ENCODE measurements at places on chromosomes 12 and 14.

DNA sequence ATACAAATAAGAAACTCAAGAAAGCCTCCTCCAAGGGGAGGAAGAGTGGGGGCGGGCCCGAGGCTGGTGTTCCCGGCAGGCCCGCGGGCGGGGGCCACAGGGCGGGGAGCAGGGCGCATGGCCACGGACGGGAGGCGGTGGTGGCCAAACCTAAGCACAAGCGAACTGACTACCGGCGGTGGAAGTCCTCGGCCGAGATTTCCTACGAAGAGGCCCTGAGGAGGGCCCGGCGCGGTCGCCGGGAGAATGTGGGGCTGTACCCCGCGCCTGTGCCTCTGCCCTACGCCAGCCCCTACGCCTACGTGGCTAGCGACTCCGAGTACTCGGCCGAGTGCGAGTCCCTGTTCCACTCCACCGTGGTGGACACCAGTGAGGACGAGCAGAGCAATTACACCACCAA lies 8.7 kb downstream of the DACT1 start:
- no peak for DNase-seq

GRCh38 chr12:124188084-124188483 lies 106.8 kb upstream of the RFLNA start:
- DNase-seq = no peak

DNA sequence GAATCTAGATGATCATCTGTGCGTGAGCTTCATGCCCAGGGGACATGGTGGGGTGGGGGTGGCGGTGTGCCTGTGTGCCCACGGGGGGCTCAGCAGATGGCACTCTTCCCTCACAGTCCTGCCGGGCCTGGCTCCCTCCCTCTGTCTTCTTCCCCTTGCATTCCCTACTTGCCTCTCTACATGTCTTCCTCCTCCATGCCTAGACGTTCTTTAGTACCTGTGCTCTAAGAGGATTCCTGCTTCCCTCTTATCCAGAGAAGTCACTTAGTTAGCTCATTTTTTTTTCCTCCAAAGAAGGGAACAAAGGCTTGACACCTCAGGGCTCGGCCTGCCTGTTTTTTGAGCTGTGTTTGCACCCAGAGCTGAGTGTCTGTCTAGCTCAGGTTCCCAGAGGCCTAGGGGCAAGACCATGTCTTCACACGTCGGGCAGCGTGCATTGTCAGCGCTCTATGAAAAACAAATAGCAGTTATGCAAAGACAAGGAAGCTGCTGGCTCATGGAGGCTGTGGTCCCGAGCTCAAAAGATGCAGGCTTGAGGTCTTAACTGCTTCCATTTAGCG lies 48.8 kb downstream of the NINJ2 start:
- no peak for DNase-seq

DNA sequence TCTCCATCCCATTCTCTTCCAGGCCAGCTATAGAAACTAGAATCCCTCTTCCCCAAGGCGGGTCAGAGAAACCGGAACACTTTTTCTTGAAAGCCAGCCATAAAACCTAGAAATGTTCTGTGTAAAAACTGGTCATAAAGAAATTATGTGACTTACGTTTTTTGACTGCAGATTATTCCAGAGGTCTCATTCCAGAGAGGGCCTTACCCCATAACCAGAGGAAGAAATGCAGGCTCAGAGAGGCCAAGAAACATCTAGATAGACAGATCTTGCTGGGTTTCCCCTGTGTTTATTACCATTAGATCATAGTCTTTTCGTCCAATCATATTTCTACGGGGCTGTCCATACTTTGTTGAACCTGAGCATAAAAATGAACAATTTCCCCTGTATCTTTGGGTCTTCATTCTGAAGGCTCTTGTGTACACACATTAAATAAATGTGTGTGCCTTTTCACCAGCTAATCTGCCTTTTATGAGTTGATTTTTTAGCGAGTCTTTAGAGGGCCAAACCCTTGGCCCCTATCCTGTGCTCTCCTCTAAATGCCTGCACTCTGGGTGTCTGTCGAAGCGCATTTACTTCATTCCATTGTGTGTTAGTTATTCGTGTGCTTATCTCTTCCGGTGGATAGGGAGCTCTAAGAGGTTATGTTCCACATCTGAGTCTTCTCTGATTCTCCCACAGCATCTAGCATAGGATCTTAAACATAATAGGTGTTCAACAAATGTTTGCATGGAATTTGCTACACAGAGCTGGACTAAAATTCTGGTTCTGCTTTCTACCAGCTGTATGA lies 163.0 kb downstream of the ADCK1 start:
- DNase-seq = no peak

- DNase-seq = no peak
Measured at GRCh38 chr12:89464974-89465592, 59.5 kb downstream of the GALNT4 start.

- DNase-seq = peak; percentile 71
Measured at GRCh38 chr14:67358924-67359774, 455 bp downstream of the ATP6V1D start.

DNA sequence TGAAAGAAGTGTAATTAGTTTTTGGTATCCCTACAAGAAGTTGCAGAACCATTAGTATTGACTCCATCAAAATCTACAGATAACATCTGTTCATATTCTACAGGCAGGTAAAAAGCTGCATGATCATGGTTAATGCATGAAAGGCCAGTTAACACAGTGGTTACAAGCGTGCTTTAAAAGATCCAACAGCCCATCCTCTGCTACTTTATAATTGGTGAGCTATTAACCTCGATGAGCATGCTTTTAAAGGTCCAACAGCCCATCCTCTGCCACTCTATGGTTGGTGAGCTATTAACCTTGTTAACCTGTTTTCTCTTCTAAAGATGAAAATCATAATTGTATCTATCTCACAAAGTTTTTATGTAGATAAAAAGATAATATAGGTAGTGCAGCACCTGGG lies 289.3 kb downstream of the DUSP6 start:
- no peak for DNase-seq

GRCh38 chr14:75040507-75040906 lies 10.8 kb downstream of the MLH3 start:
- no peak for DNase-seq

DNA sequence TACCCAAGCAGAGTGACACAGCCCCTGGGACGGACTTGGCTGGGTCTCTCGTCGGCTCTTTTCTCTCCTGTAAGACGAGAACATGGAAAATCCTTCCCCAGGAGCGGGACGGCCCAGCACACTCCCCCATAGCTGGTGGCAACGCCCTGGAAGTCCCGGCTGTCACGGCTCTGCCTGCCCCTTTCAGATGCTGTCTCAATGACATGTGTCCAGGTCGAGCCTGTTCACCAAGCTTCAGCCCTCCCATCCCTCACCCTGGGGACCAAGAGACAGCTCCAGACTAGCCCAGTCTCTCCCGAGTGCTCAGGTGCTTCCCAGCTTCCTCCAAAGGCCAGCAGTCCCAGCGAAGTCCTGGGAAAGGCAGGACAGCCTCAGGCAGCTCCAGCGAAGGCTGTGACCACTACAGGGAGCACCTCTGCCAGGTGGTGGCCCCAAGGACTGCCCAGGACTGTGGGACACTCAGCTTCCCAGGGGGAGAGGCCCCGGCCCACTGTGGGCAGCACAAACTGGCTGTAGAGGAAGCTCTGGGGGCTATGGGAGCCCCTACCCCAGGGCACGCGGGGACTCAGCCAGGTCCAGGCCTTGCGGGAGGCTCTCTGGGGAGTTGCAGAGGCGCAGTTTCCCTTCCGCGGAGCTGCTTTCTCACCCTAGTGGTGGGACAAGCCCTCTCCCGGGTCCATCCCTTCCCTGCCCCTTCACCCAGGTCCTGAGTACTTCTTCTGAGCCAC lies 33.6 kb downstream of the TNFAIP2 start:
- DNase-seq = no peak

- no peak for DNase-seq
Measured at GRCh38 chr14:31898838-31899528, 178.1 kb upstream of the ARHGAP5 start.

- DNase-seq = no peak
Measured at GRCh38 chr12:52416795-52417194, 10.7 kb upstream of the KRT82 start.

DNA sequence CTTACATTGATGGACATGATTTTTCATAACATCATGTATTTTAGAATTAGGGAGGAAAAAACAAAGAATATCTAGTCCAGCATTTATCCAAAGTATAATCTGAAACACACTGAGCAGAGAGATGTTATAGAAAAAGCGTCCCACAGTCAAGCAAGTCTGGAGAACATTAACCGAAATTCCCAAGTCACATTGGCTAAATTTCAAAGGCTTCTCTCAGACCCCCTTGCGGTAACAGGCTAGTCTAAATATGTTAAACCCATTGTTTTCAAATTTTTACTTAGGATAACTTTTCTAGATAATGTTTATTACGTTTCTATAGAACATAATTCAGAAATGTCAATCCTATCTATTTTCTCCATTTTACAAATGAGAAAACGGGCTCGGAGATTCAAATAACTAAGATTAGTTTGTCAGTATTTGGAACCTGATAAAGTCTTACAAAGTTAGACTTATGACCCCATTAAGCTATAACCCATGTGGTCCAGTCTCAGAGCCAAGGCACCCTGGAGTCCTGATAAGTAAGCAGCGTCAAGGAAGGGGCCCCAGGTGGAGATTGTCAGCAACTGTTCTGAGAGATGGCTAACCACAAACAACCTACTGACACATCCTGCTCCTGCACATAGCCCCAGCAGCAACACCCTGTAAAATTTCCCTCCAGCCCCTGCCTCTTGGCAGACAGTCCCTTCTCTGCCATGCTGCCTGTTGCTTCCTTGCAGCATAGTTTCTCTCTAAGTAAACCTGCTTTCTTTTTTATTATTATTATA lies 220.6 kb upstream of the TMEM260 start:
- DNase-seq = no peak

- no peak for DNase-seq
Measured at GRCh38 chr12:19763488-19763887, 324.2 kb downstream of the AEBP2 start.

DNA sequence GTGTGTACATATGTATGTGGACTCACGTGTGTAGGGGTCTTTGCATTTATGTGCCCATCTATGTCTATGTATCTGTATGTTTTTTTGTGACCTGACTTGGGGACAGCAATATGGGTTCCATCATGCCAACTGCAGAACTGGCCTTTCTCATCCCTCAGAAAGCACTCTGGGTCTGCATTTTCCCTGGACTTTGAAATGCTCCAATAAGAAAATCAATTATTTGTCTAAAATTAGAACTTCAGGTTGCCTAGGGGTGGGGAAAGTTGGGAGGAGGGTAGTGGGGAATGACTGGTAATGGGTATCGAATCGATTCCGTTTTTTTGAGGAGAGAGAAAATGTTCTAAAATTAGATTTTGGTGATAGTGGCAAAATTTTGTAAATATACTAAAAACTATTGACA lies 140.8 kb upstream of the NOS1 start:
- no peak for DNase-seq

DNA sequence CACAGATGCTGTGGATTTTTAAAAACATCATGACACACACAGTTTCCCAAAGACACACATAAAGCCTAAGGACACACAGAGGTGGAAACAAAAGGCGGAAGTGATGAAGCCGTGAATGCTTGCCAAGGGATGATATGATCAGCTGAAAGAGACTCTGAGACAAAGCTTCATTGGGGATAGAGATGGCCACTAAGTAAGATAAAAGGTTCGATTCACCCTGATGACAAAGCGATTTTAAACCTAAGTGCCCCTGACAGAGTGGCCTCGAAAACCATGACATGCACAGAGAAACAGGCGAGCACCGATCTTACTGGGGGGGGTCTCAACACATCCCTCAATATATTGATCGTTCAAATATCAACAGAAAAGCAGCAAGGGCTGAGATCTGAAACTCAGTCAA lies 20.3 kb upstream of the EIF5 start:
- DNase-seq = no peak

DNA sequence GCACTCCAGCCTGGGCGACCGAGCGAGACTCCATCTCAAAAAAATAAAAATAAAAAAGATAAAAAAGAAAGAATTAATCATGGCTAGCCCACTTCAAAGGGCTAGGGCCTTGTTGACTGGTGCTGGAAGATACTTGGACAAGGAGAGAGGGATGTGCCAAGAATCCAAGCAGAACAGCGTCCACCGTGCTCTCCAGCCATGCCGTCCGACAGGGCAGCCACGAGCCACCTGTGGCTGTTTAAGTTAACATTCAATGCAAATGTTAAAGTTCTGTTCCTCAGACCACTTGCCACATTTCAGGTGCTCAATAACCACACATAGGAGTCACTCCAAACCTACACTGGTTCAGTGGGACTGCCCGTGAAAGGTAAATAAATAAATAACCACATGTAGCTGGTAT lies 21.4 kb downstream of the SLC6A13 start:
- no peak for DNase-seq

GRCh38 chr14:54623279-54624004 lies 56.5 kb downstream of the SAMD4A start:
- no peak for DNase-seq

DNA sequence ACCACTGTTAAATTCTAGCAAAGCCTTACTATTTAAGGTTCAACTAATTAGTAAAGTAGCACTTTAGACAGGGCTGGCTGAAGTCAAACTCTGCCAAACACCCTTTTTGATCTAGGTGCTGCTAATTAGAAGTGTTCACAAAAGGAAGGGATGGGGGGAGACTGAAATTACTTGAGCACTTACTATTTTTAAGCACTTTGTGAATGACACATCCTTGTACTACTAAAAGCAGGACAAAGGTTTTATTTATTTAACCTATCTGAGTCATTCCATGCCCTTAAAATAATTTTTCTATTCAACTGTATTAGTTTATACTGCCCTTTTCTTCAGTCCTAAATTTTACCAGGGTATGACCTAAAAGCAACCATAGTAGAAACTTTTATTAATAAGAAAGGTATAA lies 20.1 kb downstream of the MBIP start:
- DNase-seq = no peak

DNA sequence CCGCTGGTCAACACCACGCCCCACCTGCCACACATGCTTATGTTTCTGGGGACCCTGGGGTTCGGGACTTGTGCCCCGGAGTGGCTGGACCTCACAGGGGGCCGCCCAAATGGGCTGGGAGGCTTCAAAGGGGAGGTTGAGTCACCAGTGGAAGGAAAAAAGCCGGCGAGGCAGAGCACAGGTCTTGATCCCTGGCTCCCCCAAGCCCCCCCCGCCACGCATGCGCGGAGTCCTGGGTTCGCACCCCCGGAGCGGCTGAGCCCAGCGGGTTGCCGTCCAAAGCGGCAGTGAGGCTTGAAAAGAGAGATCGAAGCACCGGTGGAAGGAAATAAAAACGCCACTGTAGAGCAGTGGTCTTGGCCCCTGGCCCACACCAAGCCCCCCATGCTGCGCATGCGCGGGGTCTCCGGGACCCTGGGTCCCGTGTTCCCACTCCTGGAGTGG lies 313.5 kb downstream of the ALG10 start:
- no peak for DNase-seq

DNA sequence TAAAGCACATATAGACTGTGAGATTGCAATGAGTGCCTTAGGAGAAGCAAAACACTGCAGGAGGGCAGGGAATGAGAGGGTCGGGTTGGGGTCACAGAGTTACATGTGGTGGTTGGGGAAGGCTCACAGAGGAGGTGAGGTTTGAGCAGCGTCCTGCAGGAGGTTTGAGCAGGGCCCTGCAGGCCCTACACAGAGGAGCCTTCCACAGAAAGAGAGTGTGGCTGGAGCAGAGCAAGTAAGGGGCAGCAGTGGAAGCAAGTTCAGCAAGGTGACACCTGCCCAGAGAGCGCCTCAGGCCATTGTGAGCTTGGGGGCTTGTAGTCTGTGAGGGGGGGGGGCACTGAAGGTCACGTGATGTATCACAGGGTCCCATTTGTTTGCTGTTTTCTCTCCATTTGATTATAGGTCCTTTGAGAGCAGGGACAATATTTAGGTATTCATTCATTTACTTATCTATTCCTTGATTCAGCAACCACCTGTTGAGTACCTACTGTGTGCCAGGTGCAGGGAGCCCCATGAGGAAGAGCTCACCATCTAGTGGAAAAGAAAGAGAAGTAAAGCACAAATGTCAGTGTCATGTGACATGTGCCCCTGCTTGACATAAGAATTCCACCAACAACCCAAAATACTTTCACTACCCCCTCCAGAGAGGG lies 56.6 kb downstream of the GALNT16 start:
- DNase-seq = no peak

Data from RWPE1 (cell line).